ENCODE measurements at places on chromosomes 6 and 20.

DNA sequence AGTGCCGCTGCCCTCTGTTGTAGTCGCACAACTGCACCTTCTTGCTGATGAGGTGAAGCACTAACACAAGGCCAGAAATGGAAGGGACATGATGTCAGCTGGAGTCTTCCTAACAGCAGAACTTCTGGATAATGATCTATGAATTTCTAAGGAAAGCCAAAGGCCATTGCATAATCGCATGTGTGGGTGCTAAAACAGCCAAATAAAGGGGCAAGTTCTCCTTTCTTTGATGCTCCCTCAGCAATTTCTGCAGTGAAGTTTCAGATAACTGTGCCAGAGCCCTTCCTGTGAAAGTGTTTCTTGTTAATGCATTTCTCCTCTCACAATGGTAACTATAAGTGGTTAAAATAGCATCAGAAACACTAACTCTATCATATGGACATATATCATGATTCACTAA lies 8.0 kb upstream of the F13A1 start:
- DNase-seq = no peak

DNA sequence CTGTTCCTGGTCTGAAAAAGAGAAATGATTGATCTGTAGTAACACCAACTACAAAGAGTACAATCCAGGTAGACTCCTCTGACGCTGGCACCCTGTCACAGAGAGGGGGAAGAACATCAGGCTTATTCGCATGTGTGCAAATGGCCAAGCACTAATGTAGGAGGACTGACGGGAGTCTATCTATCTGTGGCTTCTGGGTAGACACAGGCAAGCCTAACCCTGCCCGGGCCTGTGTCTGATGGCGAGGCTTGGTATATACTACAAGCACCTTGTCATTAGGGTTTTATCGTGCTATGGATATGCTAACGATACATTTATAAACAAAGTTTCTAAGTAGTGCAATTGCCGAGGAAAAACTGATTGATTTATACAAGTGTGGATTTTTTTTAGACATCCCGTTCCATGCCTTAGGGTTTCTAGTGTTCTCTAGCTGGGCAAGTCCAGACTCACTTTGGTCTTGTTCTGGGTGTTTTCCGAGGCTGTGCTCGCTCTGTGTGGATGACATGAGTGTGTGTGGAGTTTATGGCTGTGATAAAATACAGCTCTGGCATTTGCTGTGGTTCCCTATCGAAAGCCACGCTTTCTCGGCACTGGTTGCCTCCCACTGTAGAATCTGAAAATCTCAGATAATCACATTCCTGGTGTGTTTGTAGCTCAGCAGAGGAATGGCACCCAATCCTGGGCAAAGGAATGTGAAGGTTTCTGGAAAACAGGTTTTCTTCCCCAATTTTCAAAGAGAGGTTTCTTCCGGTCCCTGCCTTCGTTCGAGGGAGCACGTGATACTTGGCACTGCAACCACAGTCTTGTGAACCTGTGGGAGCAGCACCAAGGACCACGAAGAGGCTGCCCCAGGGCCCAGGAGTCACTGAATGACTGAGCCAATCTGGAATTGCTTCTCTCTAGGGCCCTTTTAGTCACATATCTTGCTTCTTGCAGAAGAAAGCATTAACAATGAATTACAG lies 67.5 kb upstream of the EDN1 start:
- no peak for DNase-seq

DNA sequence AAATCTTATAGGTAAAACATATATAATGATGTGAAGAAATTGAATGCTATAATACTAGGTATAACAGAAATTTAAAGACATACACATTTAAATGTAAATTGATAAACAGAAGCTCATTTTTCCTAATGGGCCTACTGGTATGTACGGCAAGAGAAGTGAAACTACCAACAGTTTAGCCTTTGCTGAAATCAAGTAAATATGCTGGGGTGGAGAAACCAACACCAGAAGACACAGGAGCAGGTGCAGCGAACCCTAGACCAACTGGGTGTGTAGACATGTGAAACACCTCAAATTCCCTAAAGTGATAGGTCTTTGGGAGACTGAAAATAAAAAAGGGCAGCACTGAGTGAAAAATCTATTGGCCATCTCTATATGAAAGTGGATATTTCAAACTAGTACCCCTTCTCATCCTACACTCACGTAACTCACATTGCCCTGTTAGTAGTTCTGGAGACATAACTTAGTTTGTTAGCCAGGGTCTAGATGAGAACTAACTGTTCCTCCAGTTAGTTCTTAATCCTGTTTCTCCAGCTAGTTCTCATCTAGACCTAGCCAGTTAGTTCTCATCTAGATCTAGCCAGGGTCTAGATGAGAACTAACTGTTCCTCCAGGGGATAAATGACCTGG lies 53.1 kb downstream of the SLC35D3 start:
- no peak for DNase-seq

GRCh38 chr20:19750907-19751636 lies 7.0 kb upstream of the RIN2 start:
- no peak for DNase-seq

DNA sequence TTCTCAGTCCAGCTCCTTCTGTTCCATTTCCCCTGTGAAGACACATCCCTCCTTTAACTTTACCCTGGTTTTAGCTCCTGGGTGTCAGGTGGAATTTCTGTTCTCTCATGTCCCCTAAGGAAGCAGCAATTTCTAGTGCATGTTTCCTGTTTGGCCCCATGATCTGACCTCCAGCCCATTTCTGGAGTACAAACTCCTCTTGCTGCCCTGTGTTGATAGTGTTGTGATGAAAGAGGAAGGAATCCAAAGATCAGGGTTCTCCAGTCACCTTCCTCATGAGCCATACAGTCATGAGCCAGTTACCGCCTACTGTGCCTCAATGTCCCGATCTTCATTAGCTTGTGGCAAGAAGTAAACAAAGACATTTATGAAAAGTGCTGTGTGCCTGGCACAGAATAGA lies 97.4 kb downstream of the PHACTR1 start:
- no peak for DNase-seq

- DNase-seq = peak; percentile 26
Measured at GRCh38 chr20:50575865-50576720, 65.9 kb downstream of the PTPN1 start.

DNA sequence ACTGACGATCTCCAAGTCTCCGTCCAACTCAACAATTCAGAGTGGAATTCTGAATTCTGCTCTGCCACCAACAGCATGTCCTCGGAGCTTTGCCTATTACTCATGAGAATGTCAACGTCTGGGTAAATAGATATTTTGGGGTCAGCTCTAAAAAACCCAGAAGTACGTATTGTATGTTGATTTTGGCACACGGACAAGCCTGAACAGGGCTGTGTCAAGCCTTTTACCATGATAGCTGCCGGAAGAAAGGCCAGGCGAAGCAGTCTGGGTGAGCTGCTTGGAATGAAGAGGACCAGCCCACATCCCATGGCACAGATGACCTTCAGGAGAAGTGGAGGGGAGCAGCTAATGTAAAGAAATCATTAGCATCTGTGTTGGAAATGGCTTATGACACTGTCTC lies 88.0 kb upstream of the JAG1 start:
- no peak for DNase-seq

GRCh38 chr20:20492521-20493332 lies 124.8 kb downstream of the INSM1 start:
- DNase-seq = no peak

DNA sequence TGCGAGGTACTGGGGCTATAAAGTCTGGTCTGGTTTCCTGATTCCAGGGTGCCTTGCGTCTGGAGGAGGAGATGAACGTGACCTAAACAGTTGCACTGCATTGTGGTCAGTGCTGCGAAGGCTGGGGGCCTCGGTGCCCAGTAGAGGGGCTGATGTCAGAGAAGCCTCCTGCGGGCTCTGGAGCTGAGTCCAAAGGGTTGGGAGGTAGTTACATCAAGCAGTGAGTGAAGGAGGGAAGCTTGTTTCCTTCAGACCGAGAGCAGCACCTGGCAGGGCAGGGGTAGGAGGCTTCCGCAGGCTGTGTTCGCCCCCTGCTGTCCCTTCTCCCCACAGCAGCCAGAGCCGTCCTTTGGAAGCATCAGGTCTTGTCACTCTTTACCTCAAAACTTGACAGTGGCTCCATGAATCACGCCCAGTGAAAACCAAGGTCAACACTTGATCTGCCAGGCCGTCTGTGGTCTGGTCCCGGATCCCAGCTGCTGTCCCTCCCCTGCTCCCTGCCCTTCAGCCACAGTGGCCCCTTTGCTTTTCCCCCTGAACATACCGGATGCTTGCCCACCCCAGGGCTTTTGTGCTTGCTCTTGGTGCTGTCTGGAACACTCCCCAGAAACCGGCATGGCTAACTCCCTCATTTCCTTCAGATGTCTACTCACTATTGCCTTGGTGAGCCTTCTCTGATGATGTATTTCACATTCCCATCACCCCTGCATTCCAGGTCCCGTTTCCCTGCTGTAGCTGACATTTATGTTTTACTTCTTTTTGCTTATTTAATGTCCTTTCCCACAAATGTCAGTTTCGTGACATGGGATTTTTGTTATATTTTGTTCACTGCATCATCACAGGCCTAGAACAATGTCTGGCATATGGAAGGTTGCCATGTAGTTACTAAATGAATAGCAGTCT lies 7.0 kb downstream of the DYNLRB1 start:
- DNase-seq = no peak

DNA sequence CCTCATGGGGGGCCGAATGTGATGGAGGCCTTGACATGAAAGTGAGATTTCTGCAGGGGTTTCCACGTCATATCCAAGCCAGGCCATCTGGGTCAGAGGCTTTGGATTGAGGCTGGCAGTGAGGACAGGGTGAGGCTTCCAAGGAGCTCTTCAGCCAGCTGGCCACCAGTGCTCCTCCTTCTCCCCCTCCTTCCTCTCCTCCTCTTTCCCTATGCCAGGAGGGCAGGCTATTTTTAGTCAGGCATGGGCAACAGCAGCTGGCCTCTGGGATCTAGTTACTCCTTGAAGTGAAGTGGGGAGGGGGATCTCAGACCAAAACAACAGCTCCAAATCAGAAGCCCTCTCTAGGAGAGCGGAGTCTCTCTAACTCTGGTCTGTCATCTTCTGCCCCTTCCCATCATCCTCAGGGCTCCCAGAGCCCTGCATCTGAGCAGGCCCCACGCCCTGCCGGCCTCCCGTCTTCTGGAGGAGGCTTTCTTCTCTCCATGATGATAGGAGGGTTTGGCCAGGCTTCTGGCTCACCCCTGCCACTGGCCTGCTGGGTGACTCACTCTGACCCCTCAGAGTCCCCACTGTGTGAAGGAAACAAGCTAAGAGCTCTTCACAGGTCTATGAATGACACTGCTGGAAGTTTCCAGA lies 612 bp downstream of the TNNC2 start:
- DNase-seq = no peak

- no peak for DNase-seq
Measured at GRCh38 chr6:55886185-55886836, 10.9 kb upstream of the BMP5 start.

GRCh38 chr20:23223908-23224580 lies 126.5 kb upstream of the NXT1 start:
- DNase-seq = no peak

- DNase-seq = no peak
Measured at GRCh38 chr6:163651915-163652668, 237.6 kb downstream of the QKI start.

DNA sequence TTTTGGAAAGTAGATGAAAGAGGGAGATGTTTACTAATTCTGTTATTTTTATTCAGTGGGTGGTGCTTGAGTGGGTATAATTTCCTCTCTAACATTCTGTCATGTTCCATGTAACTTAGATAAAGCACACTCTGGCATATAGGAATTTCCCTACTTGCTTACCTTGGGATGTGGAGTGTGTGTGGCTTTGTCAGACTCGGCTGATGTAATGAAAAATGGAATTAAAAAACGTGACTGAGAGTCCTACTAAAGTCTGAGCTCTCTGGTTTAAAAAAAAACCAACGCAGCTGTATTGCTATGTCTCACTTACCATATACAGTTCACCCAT lies 98.3 kb downstream of the JARID2 start:
- DNase-seq = no peak

DNA sequence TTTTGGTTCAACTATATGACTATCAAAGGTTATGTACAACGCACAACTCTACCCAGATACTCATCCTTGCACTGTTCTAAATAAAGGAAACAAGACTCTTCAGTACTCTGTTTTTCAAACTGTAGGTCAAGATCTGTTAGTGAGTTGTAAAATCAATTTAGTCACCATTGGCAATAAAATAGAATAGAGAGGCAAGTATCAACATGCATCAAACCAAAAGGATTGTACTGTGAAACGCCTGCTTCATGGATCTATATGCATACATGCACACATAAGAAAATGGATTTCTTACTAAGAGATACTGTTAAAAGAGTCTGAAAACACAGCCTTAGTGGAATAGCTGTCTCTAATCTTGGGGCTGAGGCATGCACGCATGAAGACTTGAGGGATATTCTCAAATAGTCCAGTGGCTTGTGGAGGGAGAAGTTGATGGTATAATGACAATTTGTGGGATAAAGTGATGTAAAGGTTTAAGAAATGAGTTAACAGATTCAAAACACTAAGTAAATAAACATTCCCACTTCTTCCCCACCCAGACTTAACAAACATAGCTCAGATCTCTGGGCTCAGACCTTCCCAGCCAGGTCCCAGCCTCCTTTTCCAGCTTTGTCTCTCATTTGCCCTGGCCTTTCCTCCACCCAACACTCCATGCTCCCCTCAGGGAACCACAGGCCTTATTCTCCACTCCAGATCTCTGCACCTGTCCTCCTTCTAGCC lies 10.7 kb upstream of the LZTS3 start:
- no peak for DNase-seq

- DNase-seq = no peak
Measured at GRCh38 chr20:24870881-24871280, 78.2 kb upstream of the CST7 start.

DNA sequence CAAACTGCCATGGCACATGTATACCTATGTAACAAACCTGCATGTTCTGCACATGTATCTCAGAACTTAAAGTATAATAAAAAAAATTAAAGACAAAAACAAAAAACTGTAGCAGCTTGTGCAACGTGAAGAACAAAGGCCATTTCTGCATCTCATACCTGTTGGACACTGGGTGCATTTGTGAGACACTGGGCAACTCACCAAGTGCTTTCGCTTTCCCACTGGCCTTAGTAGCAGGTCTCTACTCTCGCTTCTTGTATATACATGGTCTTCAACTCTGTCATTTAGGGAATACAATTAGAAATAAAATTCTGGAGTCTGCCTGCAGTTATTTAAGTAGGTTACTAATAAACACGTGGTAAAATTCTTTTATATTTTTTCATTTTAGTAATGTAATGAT lies 423.8 kb downstream of the CBLN4 start:
- DNase-seq = no peak

DNA sequence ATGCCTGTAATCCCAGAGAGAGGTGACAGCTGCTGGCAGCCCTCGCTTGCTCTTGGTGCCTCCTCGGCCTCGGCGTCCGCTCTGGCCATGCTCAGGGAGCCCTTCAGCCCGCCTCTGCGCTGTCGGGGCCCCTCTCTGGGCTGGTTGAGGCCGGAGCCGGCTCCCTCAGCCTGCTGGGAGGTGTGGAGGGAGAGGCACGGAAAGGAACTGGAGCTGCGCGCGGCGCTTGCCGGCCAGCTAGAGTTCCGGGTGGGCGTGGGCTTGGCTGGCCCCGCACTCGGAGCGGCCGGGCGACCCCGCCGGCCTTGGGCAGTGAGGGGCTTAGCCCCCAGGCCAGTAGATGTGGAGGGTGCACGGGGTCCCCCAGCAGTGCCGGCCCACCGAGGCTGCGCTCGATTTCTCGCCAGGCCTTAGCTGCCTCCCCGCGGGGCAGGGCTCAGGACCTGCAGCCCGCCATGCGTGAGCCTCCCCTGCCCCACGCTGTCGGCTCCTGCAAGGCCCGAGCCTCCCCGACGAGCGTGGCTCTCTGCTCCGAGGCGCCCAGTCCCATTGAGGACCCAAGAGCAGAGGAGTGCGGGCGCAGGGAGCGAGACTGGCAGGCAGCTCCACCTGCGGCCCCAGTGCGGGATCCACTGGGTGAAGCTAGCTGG lies 34.6 kb downstream of the C6orf52 start:
- DNase-seq = no peak

Data from activated CD4-positive, CD25-positive, alpha-beta regulatory T cell treated with anti-CD3 and anti-CD28 coated beads, Interleukin-2, amount 50 U/mL, for 16 hours (primary cell).